ENCODE measurements at places on chromosomes 2 and 18. TPM values are rescaled to one million over a fixed set of nuclear protein-coding genes. Genes with fewer than 3 reads are reported as not detected.
A peak's percentile ranks its signal among the peaks of the same experiment; 100 is the strongest.

DNA sequence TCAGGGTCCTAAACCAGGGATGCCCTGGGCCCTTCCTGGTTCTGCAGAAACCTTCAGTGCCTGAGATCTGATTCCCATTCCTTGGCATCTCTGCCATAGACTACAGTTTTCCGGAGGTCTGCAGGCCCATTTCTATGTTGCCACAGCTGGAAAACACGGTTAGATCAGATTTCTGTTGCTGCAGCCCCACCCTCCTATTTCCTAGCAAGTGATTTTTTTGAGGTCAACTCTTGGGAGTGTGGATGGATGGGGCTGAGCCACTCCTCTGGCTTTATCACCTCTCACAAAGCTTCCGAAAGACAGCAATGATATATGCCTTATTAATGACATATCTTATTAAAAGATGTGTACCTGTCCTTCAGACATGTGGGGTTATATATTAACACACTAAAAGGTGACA, 56.3 kb downstream of the ZAP70 start:
- no peak for DNase-seq

DNA sequence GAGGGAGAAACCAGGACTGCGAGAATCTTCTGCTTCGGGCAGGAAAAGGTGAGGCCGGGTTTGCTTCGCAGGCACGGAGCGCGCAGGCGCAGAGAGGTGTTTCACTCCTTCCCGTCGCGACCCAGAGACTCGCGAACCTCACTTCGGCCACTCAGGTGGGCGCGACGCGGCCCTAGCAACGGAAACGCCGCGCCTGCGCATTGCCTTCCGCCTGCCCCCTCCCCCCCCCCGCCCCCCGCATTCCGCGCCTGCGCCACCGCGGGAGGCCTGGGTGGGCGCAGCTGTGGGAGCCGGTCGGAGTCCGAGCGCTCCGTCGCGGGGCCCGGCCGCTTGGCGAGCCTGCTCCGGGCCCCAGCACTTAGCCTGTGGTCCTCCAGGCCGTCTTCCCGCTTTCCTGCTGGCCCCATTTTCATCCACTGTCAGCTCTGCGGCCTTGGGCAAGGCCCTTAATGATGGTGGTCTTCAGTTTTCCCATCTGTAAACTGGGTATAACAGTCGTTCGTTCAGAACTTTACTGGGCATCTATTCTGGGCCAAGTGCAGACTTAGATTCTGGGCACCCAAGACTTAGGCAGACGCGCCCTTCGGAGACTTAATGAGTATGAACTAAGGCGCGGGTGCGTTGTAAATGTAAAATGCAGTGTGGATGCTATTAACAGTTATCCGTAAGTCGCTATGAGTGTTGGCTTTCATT, 62.1 kb upstream of the ACKR3 start:
- peak; percentile 73 for DNase-seq

GRCh38 chr2:190344276-190344827, 963 bp downstream of the INPP1 start:
- peak; percentile 34 for DNase-seq

DNA sequence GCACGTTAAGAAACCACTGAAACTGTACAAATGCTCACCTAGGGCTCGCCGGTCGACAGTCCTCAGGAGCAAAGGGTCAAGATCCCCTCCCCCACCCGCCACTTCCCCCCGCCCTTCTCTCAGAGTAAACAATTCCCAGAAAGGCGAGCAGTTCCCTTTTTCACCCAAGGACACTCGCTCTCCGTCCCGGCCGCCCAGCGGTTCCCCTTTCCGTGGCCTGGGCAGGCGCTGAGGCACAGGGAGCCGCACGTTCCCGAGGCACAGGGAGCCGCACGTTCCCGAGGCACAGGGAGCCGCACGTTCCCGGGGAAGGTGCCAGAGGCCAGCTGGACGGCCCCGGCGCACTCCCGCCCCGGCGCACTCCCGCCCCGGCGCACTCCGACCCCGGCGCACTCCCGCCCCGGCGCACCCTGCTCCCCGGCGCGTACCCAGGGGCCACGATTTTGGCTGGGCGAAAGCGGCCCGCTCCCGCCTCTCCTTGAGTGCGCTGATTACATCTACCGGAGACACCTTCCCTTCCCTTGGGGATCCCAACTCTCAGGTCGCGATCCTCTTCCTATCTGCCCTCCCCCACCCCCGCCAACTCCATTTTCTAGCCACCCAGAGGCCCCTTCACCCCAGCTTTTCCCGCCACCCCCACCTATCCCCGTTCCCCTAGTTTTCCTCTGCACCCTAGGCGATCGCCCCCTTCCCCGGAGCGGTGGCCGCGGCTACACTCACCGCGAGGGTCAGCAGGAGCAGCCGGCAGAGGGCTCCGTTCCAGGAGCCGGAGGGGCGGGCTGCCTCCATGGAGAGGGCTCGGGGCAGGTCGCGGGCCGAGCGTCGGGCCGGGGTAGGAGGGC, 817 bp downstream of the DSC2 start:
- DNase-seq: no peak

DNA sequence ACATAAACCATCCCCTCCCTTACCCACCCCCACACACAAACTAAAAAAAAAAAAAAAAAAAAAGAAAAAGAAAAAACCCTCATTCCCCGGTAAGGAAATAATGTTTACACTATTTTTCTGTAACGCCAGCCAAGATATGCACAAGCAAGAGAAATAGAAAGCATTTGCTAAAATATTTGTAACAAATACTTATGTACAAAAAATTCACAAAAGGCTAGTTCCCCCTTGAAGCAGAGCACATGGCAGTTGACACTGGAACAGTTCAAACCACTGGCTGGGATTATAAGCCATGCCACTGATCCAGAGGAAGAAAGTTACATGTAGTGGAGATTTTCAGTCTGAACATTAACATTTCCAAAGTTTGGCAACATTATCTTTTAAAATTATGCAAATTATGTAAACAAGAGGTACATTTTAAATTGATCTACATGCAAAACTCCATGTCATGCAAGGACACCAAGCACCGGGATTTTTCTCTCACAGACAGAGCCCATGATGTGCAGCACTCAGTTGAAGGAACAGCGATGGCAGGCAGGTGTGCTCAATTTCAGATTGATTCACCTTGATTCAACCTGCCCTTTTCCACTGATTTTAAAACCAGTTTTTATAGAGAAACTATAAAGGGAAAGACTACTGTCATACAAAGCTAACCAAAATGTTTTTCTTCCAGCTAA, 21.4 kb downstream of the PNO1 start:
- no peak for DNase-seq

DNA sequence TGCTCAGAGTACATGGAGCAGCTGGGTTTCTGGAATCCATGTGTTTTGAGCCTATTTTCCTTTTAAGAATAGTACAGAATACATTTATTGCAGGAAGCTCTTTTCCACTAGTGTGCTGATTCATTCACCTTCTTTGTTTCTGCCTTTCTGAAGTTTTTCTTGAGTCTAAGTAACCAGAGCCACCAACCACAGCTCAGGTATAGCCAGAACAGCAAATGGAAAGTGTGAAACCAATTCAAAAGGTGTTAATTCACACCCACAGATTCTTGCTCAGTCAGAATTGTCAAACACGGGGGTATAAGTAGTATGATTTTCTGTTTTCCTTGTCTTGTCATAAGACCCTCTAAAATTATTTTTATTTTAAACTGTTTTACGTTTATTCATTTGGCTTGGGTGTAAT, 75.9 kb upstream of the DYNAP start:
- DNase-seq: no peak

DNA sequence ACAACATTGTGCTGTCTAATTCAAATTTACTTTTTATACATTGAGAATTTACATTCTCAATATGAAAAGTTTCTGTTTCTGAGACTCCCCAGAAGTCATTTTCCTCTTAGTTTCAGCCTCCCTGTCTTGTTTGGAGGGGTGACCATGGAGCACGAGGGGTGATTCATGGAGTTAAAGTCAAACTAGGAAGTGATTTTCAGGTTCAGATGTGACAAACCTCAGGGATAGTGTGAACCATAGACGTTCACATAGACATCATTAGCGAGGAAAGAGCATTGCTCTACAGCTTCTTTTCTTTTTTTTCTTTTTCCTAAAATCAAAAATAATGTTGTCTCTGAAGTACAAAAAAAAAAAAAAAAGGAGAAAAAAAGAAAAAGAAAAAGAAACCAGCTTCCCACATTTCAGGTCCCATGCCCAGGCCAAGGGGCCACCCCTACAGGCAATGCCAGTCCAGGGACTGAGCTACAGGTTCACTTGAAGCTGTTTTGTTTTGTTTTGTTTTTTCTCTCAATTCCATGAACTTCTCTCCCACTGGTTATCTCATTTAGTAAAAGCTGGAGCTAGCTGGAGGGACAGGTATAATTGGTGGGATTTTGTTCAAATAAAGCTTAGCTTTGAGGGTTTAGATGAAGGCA, 18.1 kb upstream of the LCLAT1 start:
- no peak for DNase-seq

GRCh38 chr2:149872041-149872440, 284.5 kb upstream of the MMADHC start:
- no peak for DNase-seq

- DNase-seq: peak; percentile 12
Measured at GRCh38 chr2:27320958-27321543, 1.8 kb downstream of the MPV17 start.

DNA sequence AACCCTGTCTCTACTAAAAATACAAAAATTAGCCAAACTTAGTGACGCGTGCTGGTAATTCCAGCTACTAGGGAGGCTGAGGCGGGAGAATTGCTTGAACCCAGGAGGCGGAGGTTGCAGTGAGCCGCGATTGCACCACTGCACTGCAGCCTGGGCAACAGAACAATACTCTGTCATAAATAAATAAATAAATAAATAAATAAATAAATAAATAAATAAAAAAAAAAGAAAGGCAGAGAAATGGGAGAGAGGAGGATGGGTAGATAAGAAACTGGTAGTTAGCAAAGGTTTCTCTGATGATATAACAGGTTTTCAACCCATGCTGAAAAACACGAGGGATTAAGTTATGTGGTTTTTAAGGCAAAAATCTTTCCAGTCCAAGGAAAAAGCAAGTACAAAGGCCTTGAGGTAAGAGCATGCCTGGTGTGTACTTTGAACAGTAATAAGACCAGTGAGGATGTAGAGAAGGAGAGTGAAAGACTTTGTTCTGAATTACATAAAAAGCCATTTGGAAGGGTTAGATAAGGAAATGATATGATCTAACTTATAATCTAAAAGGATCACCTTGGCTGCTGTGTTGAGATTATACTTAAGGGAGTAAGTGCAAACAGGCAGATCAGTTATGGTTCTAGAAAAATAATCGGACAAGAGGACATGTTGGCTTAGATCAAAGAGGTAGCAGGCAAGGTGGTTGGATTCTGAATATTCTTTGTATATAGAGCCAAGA, 159.3 kb downstream of the PTH2R start:
- DNase-seq: no peak

DNA sequence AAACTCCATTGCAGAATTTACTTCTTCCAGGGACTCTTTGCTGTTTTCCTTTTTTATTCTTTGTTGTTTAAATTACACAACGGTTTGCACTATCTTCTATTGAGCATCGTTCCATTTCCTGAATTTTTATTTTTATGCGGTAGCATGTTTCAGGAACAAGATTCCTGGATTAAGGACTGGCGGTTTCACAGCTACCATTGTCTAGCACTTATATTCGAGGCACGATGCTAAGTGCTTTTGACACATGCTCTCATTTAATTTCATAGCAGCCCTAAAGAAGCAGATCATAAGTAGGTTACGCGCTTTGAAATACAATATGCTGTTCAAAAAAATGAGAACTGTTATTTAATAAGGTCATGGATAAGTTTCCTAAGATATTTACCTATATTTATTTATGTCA, 354.4 kb downstream of the ARL6IP6 start:
- DNase-seq: no peak

DNA sequence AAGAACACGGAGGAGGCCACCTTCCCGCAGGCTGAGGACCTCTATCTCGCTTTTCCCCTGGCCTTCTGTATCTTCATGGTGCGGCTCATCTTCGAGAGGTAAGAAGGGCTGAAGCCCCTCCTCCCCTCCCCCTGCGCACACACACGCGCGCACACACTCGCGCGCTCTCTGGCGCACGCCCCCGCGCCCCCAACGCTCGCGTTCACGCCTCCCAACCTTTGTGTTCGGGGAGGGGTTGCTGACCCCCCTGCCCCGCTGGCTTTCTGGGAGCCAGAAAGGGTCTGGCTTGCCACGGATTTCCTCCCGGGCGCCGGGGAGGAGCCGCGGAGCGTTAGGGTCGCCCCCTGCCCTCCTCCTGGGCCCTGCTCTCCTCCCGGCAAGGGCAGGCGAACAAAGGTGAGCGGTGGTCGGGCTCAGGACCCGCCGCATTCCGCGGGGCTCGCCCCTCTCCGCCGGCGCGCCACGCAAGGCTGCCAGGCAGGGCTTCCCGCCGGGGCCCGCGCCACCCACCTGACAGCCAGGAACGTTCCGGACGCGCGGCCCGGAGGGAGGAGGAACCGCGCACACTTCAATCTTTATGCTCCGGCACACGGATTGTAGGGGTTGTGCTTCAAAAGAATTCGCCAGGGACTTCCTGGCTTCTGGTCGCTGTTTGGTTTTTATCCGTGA, 583 bp downstream of the CERS6 start:
- peak; percentile 54 for DNase-seq

DNA sequence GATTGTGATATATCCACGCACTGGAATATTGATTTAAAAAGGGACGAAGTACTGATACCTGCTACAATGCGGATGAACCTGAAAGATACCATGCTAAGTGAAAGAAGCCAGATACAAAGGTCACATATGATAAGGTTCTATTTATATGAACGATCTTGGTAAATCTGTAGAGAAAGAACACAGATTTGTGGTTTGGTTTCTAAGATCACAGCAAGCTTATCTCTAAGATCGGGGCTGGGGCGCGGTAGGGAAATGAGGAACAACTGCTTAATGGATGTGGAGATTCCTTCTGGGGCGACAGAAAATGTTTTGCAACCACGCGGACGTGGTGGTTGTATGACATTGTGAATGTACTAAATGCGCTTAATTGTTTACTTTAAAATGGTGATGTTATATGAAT, 60.1 kb downstream of the NEDD4L start:
- DNase-seq: no peak

- no peak for DNase-seq
Measured at GRCh38 chr2:67656875-67657274, 259.7 kb downstream of the ETAA1 start.

DNA sequence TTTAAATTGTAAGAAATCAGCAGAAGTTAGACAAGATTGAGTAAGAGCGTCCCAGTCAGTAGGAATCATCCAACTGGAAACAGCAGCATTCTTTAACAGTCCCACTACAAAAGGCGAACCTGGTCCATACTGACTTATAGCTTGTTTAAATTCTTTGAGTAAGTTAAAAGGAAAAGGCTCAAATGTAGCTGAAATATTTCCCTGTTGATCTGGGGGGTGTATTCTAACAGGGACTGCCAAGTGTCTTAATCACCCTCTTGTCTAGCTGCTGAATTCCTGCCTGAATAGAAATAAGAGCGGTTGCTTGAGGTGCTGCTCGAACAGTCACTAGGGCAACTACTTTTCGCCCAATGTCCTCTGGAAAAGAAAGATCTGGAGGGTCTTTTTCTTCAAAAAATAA, 56.4 kb upstream of the FMNL2 start:
- no peak for DNase-seq

CDK5R2 gene
- total RNA-seq: not detected

VWC2L gene
- not detected for total RNA-seq

SLC25A52 gene
- total RNA-seq: not detected

ATP6V1B1 gene
- total RNA-seq: not detected

MIB1 gene
- total RNA-seq: 45.4 TPM

FAHD2A gene
- 35.7 TPM for total RNA-seq

RUFY4 gene
- total RNA-seq: 1.9 TPM

RNPEPL1 gene
- 77.3 TPM for total RNA-seq

RBM44 gene
- 1.9 TPM for total RNA-seq

ANAPC1 gene
- total RNA-seq: 92.8 TPM

All from activated T-cell treated with anti-CD3 and anti-CD28 coated beads, Interleukin-2, amount 50 U/mL, for 72 hours (primary cell).